ENCODE measurements at places on chromosomes 3 and 15.
A peak's percentile ranks its signal among the peaks of the same experiment; 100 is the strongest.

GRCh38 chr3:174334111-174334510 is 525.0 kb upstream of the NAALADL2 start:
- no peak for DNase-seq

DNA sequence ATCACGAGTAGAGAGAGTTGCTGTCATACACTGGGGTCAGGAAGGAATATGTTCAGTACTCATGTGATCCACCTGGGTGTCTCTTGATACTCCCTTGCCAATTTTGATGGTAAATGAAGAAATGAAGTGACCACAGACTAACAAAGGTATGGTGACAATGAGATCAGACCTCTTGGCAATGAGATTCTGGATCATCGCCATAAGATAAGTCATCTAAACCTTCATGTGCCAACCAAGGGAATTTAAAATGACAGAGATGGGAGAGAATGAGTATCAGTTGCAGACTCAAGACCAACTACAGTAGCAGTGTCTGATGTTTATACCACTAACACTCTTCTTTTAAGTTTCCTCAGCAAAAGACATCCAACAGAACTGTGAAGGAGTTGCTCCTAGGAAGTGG is 601.0 kb downstream of the MECOM start:
- no peak for DNase-seq

GRCh38 chr15:89499156-89499555 is 2.8 kb upstream of the RHCG start:
- no peak for DNase-seq

GRCh38 chr3:138761002-138761401 is 73.7 kb downstream of the PIK3CB start:
- no peak for DNase-seq

DNA sequence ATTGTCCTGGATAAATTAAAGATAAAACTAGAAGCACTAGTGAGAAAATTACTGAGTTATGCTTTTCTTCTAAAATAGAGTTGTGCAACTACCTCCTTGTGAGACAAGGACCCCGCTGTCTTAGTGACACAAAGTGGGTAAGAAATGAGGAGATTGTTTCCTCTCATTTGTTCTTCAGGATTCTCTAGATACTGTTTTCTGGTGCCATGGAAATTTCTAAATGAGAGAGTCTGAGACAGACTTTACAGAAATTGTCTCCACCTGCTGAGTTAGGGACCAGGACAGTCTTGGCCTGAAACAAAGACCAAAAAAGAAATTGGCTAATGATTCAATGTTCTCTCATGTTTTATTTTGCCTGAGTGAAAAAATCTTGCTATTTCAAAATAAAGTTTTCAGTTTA is 427.5 kb downstream of the TUSC7 start:
- no peak for DNase-seq

- no peak for DNase-seq
Measured at GRCh38 chr3:186320862-186321568, 41.0 kb downstream of the DGKG start.

DNA sequence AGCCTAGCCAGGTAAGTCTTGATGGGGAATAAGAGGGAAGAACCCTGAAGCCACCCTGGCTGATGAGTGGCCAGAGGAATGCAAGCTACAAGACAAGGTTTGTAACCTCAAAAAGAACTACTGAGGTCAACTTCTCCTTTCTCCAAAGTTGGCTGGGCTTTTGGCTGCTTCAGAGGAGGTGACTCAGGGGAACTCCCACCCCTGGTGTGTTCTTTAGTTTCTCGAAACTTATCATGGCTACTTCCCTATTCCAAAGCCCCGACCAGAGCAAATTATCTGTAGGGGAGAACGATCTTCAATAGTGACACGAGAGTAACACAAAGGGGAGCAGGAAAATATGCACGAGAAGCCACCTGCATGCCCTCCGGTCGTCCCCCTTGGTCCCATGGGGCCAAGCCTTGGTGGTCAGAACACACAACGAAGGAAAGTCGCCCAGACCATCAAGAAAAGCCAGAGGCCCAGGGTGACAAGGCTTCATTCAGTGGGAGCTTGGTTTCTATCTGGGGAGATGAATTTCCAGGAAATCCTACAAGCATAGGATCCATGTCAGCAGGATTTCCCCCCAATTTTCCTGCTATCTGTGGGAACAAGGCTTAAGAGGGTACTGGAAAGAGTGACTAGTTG is 6.5 kb upstream of the BCL2A1 start:
- no peak for DNase-seq

- DNase-seq, result no peak
Measured at GRCh38 chr3:169871129-169871886, 1.6 kb upstream of the LRRC31 start.

- no peak for DNase-seq
Measured at GRCh38 chr15:29924750-29925149, 102.5 kb upstream of the TJP1 start.

GRCh38 chr15:34514251-34514670 is 69.2 kb downstream of the GOLGA8B start:
- peak; percentile 69 for DNase-seq

DNA sequence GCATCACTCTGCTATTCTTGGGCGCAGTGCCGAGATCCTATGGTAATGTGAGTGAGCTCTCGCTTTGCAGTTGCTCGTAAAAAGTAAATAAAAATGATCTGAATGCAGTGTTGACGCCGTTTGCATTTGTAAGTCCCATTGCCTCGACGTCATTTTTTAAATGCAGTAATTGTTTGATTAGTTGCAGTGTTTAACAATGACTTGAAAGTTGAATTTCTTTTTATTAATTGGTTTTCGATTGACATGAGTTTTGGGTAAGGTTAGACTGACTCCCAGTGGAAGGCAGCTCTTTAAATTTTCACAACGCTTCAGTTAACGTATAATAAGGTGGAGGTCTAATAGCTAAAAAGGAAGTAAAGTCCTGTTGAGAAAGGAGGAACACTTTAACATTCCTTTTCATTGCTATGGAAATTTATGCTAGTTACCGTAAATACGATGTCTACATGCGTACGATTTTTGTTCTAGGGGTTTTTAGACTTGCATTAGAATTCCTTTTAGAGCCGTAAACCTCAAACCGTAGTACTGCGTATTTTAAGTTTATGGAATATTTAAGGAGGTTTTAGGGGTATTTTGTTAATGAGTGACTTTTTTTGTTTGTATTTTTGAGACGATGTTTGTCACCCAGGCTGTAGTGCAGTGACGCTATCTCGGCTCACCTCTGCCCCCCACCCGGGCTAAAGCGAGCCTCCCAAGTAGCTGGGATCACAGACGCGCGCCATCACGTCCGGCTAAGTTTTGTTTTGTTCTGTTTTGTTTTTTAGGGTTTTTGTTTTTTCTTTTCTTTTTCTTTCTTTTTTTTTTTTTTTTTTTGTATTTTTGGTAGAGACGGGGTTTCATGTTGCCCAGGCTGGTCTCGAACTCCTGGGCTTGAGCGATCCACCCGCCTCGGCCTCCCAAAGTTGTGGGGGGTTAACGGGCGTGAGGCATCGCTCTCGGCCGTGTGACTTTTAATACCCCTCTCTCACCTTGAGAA is 1.4 kb downstream of the MORF4L1 start:
- peak; percentile 45 for DNase-seq

DNA sequence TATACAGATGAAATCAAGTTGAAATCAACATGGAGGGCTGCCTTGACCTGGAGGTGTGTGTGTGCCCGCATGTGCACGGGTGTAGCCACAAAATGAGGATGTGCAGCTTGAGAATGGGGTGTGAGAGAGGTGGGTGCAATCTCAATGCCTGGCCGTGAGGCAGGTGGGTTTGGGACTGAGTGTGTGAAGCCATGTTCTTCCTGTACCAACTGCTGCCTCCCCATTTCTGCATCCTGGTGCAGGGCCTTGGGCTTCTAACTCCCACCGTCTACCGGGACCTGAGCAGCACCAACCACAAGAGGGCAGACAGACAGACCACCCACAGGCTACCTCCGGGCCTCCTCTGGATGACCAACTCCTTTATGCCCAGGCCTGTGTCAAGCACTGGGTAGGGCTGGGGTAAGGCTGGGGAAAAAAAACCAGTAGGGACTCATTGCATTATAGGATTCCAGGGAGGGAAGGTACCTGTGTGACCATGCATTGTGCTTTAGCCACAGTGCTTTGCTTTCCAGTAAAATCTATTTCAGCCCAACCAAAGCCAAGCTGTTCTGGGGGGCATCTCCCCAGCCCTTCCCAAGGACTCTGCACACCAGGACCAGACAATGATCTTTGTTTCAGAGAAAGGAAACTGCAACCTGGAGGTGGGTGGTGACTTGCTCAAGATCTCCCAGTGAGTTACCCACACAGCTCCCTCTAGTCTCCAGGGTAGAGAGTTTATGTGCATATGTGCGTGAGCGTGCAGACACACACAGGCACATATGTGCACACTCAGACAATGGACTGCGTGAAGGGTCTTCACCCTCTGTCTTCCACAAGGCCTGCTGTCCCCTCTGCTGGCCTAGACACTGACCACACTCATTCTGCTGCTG is 162.2 kb upstream of the TLE3 start:
- no peak for DNase-seq

DNA sequence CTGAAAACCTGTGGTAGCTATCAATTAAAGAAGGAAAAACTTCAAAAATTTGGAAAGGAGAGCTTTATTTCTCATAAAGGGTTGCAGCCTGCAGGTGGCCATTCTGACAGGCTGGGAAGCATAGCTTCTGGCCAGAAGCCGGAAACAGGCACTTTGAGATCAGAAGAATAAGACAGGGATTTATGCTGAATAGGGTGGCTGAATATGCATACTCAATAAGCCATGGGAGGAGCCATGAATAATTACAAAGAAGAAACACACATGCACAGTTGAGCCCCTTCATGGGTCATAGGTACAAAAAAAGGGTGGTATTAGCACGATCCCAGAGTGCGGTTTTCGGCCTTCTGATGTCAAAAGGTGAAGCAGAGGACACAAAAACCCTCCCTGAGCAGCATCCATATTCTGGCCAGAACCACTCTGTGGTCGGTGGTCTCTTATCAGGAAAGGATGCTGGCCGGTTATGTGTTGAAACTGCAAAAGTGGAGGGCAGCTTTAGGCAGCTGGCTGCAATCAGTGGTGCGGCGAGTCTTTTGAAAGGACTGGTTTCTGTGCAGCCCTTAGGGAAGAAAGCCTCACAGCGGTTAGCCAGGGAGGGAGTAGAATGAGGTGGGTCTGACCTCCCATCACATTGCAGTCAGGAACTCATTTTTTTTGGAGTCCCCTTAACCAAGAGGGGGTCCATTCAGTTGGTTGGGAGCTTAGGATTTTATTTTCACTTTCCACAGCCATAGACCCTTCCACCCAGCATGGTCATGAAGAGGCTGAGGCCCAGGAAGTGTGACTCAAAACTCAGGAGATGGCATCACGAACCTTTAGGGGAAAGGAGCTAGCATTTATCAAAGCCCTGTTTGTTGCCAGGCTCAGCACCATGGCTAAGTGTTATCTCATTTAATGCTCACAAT is 34.7 kb upstream of the CCDC174 start:
- DNase-seq, result no peak

- no peak for DNase-seq
Measured at GRCh38 chr3:25783661-25784512, 644 bp upstream of the NGLY1 start.

DNA sequence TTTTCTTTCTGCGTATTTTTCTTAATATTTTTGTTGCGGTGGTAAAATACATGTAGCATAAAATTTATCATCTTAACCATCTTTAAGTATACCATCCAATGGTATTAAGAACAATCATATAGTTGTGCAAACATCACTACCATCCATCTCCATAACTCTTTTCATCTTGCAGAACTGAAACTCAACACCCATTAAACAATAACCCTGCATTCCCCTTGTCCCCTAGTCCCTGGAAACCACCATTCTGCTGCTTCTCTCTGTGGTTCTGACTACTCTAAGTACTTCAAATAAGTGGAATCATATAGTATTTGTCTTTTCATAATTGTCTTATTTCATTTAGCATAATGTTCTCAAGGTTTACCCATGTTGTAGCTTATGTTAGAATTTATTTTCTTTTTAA is 67.3 kb upstream of the EOMES start:
- no peak for DNase-seq

DNA sequence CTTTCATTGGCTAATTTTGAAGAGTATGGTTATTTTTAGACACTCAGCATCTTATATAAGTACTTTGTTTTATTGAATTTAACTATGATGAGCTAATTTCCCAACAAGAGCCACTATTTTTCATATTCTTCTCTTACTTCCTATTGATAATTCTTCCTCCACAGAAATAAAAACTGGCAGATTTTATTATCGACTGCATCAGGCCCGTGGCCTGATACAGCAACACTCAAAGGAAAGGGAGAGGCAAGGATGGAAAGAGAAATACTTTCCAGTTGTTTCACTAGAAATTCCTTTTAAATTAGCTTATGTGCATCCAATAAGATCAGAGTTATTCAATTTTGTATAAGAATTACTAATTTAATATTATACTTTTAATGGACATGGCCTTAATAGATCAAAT is 886.3 kb downstream of the ROBO1 start:
- no peak for DNase-seq

- no peak for DNase-seq
Measured at GRCh38 chr15:70650567-70651302, 112.6 kb downstream of the UACA start.

DNA sequence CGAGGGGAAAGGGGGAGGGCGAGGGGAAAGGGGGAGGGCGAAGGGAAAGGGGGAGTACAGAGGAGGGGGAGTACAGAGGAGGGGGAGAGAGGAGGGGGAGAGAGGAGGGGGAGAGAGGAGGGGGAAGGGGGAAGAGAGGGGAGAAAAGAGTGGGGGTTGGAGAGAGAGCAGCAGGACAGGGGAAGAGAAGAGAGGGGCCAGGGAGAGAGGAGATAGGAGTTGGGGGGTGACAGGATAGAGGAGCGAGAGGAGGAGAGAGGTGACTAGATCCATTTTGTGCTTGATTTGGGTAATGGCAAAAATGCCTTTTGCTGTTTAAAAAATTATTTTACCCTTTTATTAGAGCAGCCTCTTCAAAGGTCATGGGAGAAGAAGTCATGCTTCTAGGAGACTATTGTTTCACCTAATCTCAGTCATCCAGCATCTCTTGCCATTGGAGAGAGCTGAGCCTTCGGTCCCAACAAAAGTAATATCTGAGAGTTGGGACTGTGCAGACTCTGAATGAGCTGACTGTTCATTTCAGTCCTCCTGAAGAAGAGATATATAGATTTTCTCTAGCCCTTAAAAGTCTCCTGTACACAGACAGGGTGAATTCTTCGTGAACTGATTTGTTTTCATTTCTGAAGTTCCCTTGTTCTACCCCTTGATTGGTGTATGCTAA is 15.1 kb upstream of the TOP2B start:
- DNase-seq, result no peak

GRCh38 chr3:126085841-126086240 is 1.9 kb upstream of the SLC41A3 start:
- DNase-seq, result no peak

GRCh38 chr3:68779261-68779660 is 153.1 kb downstream of the TAFA4 start:
- no peak for DNase-seq

Measured in activated naive CD8-positive, alpha-beta T cell treated with anti-CD3 and anti-CD28 coated beads, Interleukin-2, amount 10 ng/mL, durations not matched to agents 7 days and 5 days (primary cell).